ENCODE measurements at places on chromosomes 6 and 20. TPM values are rescaled to one million over a fixed set of nuclear protein-coding genes. Genes with fewer than 3 reads are reported as not detected.

DNA sequence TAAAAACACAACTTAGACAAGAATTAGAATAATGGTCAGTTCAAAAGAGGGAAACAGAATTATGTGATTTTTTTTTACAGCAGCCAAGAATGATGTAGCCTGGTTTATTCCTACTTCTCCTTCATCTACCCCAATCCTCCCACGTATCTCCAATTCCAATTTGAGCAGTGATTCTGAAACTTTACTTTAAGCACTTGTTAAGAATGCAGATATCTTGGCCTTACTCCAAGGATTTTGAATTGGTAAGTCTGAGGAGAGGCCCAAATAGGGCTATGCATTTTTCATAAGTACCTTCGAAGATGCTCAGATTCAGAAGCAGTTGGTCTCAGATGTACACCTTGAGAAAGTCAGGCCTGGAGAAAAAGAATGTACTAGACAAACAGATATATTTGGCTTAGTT is 233.4 kb upstream of the FLRT3 start:
- DNase-seq, result no peak

DNA sequence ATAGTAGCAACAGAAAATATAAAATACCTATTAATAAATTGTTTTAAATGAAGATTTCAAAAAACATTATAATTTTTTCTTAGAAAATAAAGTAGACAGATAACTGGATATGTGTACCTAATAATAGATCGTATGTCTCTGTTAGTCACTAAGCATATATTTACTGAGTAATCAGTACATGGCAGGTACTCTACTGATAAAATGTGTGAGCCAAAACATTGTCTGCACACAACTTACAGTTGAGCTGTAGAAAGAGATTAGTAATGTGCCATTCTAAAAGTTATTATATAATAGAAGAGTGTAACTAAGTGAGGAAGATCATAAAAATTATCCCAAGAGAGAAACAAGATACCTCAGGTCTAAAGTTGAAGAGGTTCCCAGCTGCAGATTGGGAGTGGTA is 929.9 kb upstream of the EPHA7 start:
- DNase-seq, result no peak

DNA sequence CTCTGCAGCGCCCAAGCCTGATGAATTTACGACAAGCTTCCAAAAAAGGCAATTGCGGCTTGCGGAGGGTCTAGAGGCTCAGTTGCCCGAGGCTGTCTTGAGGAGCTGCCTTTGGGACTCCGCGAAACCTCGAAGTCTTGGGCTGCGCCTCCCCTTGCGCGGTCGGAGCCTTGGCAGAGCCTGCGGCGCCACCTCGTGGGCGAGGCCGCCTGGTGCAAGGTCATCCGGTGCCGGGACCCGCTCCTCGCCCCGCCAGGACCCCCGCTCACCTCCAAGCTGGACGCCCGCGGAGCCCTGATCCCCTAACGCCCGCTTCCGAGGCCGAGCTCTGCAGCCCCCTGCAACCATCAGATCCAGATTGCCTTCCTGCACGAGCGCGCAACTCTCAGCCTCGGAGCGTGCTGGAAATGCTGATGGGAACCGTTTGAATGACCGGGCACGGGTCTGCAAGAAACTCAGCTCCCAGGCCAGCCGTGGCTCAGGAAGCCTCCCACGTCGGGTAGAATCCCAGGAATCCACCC is 14.9 kb upstream of the FAM210B start:
- peak; percentile 41 for DNase-seq

- DNase-seq, result no peak
Measured at GRCh38 chr6:20847904-20848303, 313.6 kb downstream of the CDKAL1 start.

Gene CLVS2
- not detected for total RNA-seq

Gene BMP6
- 1.3 TPM for total RNA-seq

Gene ULBP2
- total RNA-seq, result 1.6 TPM

Data from heart right ventricle (tissue), 16 donors.